ENCODE measurements at places on chromosomes 5 and 9.

DNA sequence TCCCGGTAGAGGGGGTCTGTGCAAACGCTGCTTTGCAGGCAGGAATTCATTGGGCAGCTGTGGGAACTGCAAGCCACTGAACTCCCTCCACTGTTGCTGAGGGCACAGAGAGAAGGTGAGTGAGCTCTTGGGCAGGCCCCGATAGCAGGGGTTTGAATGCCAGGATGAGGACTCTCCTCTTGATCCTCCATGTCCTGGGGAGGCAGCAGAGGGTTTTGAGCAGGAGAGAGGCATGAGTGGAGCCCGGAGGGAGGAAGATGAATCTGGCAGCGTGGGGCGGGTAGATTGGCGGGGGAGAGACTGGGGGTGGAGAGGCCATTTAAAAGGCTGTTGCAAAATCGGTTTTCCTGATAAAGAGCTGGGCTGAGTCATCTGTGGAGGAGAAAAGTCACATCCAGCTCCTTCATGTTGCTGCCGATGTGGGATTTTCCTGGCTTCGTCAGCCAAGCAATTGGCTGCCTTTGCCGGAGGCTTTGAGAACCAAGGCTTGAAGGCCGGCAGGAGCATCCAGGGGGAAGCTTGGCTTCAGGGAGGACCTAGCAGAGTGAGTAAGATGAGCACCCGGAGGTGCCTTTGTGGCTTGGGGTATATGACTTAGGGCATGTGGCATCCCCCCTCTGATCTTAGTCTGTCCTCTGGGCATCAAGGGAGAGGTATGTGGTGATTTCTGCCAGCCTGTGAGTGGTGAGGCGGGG lies at the start of gene SYNPO:
SYNPO (plus strand) TSS at position 350 of the 695 bp plus-strand sequence. CDS start 7,616 bp downstream, outside the sequence.
- peak; percentile 92 for DNase-seq

DNA sequence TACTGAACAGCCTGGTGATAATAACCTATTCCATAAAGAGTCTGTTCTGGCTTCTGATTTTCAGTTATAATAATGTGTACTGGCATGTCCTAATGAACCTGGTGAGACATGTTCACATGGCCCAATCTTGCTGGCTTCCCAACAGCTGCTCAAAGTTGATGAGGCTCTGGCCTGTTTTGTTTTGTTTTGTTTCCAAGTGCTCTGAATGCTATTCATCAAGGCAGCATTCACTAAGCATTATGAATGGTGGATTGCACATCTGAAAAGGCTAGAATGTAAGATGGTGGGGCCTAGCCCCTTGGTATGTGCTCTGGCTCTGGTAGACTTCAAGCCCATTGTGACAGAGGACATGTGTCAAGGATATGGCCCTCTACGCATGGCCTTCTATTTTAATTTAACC lies 388.5 kb downstream of the PSAT1 start:
- DNase-seq: peak; percentile 82

GRCh38 chr5:96150007-96150406 lies 188.4 kb upstream of the ELL2 start:
- DNase-seq: no peak

- DNase-seq: no peak
Observed at GRCh38 chr9:72262063-72262462, 102.9 kb downstream of the ZFAND5 start.

- DNase-seq: peak; percentile 73
Observed at GRCh38 chr9:6007058-6007769, 8.2 kb downstream of the RANBP6 start.

GRCh38 chr5:74067748-74068541 lies 441.9 kb downstream of the ARHGEF28 start:
- DNase-seq: no peak

Data from foreskin keratinocyte (primary cell).